ENCODE measurements at places on chromosomes 12 and 14.

DNA sequence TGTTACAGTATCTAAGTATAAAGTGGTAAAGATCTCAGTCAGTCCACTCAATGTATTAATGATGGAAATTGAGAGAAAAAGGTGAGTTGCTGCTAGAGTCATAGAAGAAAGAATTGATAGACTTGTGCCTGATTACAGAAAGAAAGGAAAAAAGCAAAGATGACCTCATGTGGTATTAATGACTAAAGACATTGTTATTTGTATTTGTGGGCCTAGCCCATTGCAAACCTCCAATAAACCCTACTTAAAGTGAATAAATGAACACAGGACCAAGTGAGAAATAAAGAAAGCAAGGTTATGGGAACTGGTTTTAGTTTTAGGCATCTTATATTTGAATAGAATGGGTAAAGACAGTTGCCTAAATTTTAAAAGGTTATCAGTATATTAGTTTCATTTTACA, 105.5 kb downstream of the SYT1 start:
- no peak for DNase-seq

DNA sequence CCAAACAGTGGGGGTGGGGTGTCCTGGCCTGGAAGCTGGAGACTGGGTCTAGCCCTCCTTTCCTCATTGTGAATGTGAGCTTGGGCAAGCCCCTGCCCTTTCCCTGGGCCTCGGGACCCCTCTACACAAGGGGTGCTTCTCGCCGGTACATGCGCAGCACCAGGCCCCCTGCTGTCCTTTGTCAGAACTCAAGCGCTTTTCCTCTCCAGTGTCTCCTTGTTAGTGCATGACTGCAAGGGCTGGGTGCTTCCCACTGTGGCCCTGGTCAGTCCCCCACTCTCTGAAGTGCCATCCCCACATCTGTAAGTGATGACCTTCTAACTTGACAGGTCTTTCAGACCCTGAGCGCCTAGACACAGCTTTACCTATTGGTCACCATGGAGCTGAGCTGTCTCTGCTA, 44.2 kb downstream of the DEGS2 start:
- DNase-seq = no peak

- no peak for DNase-seq
Measured at GRCh38 chr12:78938341-78939084, 73.9 kb downstream of the SYT1 start.

- no peak for DNase-seq
Measured at GRCh38 chr12:70849265-70849960, 71.1 kb downstream of the PTPRR start.
